Stimulated activated CD4-positive, alpha-beta T cell treated with anti-CD3 and anti-CD28 coated beads, Interleukin-2, amount 100 ng/mL, for 48 hours (primary cell): ENCODE measurements at places on chromosomes 1 and 21.

GRCh38 chr1:165298203-165298820, 58.2 kb downstream of the LMX1A start:
- no peak for DNase-seq

- no peak for DNase-seq
Measured at GRCh38 chr1:2102753-2103152, 52.5 kb downstream of the PRKCZ start.

- DNase-seq = no peak
Measured at GRCh38 chr1:33359931-33360330, 39.0 kb upstream of the A3GALT2 start.

DNA sequence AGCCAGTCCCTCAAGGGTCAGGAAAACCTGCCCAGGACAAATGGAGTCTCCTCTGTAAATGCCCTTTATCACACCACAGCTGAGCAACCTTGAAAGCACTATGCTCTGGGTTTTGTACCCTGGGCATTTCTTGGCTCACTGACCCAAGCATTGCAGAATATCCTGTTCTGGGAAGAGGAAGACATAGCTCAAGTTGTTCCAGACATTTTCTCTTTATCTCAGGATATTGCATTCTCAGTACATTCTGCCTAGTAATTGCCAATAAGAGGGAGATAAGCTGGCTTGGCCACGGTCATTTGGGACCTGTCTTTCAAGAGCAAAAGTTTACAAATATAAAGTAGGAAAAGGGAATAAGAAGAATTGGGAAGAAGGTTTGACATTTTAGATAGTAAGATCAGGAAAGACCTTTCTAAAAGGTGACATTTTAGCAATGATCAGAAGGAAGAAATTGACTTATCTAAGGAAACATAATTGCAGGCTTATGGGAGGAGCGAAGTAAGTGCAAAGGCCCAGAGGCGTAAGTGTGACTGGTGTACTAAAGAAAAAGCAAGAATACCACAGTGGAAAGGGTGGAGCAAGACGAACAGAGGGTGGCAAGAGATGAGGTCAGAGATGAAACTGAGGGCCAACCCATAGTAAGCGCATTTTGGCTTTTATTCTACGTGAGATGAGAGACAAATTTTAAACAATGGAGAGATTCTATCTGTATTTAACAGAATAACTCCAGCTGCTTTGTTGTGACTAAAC, 394.0 kb upstream of the CXADR start:
- no peak for DNase-seq

DNA sequence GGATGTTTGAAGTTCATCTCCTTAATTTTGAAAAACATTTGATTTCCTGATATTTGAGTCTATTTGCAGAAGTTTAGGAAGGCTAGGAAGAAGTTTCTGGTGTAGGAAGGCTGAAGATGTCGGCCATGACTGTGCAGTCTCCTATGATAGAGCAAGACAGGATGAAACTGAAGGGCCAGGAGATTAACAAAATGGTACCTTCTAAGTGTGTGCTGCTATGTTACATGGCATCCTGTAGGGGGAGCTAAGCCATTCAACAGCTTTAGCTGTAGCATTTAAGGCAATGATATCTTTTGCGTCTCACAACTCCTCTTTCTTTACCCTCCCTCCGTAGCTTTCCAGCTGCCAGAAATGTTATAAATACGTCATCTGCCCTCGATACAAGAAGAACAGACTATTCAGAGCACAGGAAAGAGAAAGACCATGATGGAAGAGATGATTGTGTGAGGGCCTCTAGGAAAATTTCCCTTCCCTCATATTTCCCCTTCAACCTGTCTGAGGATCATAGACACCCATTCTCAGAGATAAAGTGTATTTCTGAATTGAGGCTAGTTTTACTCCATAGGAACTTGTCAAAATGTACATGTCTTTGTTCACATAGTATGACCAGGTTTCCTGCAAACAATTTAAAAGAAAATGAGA, 61.1 kb downstream of the XCL1 start:
- DNase-seq = no peak
